ENCODE measurements at places on chromosomes 7 and 10.

DNA sequence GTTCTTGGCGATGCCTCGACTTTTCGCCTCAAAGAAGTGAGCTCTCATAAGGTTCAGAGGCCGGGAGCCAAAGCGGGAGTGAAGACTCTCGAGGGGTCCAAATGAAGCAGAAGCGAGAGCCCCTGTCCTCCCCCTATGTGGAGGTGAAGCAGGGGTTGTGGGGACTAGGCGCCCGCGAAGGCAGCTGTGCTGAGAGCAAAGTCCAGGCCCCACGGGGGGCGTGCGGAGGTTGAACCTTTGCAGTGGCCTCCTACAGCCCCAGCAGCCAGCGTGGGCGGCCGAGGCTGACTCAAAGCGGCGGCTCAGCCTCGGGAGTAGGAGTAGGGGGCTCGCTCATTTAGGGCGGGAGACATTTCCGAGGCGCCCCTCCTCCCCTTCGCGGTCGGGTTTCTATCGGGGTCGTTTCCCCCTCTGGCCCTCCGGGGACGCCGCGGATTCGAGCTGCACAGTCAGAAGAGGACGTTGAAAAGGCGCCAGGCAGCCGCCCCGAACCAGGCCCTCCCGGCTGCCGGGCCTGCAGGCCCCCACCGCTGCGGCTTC, 553 bp upstream of the ADD3 start:
- no peak for DNase-seq

- DNase-seq = no peak
Observed at GRCh38 chr7:105391429-105391828, 2.7 kb upstream of the SRPK2 start.

- no peak for DNase-seq
Observed at GRCh38 chr7:140542228-140542603, 62.9 kb upstream of the MKRN1 start.

DNA sequence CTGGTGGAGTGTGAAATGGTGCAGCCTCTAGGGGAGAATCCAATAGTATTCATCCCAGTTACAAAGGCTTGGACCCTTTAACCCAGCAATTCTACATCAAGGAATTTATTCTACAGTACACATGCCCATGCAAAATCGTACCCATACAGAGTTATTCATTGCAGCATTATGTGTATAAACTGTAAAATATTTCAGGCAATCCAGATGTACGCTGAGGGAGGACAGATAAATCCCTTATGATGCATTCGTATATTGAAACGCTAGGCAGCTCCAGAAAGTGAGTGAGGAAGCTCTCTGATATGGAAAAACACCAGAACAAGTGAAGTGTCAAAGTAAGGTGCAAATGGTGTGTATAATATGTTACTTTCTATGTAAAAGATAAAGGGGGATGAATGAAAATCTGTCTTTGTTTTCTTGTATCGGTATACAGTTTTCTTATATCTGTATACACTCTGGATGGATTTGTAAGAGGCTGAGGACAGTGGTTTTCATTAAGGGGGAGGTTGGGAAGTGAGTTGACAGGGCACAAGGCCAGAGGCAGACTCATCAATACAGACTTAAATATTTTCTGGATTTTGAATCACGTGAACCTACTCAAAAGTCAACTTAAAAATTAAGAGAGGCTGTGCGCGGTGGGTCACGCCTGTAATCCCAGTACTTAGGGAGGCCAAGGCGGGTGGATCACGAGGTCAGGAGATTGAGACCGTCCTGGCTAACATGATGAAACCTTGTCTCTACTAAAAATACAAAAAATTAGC, 17.1 kb downstream of the VWA2 start:
- no peak for DNase-seq

DNA sequence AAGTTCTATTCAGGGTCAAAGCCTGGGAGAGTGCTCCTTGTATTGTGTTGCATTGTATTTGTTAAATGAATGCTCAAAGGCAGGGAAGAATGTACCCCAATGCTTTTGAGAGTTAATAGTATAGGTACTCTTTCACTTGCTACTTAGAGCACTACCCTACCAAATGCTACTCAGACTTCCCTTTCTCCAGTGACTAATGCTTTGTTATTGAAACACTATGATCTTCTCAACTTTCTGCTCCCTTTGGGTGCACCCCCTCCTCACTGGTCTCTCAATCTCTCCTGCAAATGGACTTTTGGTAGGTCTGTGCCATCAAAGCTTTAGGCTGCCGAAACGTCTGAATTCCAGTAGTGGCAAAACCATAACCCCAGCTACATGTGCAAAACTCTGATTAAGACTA, 177.7 kb upstream of the AHR start:
- no peak for DNase-seq

- DNase-seq = no peak
Observed at GRCh38 chr7:130337410-130337971, 7.1 kb upstream of the CPA5 start.

GRCh38 chr10:110442746-110443145, 55.0 kb upstream of the DUSP5 start:
- no peak for DNase-seq

DNA sequence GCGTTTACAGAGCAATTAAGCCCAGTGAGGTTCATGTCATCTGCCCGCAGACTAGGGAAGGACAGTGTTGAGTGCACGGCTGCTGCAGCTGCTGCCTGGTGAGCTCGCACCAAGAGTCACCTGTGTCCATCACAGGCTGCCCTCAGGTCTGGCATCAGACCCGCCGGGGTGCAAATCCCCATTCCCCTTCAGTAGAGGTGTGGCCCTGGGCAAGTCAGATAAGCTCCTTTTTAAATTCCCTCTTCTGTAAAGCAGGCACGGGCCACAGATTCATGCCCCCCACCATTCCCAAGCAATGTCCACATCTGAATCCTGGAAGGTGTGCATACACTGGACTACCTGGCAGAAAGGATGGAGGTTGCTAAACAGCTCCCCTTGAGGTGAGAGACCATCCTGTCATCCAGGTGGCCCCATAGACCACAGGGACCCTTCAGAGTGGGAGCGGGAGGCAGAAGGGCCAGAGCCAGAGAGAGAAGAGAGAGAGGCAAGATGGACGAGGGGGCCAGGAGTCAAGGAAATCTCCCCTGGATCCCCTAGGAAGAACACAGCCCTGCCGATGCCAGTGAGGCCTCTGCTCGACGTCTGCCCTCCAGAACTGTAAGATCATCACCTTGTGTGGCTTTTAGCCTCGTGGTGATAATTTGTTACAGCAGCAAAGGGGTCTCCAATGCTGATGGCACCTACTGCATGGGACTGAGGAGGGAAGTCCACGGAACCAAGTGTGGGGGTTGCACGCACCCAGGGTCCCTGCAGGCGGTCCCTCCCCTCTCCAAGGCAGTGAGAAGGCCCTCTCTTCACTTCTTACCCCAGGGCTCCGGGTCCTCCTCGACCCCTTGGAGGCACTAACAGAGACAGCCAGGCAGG, 168.8 kb downstream of the TCERG1L start:
- no peak for DNase-seq

DNA sequence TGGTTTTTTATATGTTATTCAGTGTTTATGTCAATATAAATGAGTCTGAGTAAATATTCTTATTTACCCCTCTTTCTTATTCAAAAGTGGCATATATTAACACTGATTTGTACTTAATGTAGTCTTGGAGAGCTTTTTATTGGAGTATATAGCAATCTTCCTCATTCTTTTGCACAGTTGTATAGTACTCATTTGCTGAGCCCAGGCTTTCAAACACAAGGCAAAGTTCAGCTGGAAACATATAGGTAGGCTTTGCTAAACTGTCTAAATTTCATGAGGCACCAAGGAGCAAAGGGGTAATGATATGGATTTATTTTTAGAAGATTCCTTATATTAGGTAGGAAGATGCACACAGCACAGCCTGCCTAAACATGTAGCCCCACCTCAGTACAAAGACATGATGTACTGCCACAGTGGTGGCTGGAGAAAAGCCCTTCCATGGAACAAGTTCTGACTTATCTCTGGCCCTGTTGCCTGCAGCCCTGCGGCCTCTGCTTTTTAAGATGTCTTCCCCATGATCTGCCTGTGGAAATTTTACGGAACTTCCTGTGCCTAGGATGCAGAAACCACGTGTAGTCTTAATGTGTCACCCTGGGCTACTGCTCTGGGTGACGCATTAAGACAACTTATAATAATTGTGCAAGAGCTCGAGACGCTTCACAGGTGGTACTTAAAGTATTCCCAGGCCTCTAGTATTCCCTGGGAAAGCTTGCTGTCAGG, 9.6 kb upstream of the PDCD4 start:
- no peak for DNase-seq

GRCh38 chr7:7077945-7078344, 104.4 kb upstream of the C1GALT1 start:
- no peak for DNase-seq

DNA sequence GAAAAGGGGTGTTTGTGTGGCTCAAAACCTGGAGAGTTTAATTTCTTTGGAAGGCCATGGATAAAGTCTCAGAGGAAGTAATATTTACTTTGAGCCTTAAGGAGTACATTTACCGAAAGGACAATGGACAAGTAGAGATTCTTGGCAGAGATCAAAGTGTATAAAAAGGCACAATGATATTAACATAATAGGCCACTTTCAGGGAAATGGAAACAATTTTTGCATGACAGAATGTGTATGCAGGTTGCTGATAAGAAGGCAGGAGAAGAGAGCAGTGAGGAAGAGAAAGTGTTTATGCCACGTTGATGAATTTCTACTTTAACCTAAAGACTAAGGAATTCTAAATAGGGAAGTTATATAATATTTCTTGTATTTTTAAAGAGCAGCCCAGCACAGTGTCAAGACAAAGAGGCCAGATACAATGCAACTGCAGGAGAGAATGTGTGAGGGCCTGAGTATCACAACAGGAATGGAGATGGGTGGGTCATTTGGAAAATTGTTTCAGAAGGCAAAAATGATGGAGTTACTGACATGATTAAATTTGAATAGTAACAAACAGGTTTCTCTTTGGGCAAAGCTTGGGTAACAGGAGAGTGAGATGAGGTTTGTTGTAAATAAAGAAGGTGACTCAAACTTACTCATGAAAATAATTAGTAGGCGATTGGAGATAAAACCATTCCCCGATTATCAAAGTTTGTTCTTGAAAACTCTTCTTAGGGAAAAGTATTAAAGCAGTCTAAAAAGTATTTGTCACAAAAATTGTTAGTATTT, 84.1 kb downstream of the THSD7A start:
- no peak for DNase-seq

- no peak for DNase-seq
Observed at GRCh38 chr7:138890499-138891445, 90.4 kb downstream of the KIAA1549 start.

DNA sequence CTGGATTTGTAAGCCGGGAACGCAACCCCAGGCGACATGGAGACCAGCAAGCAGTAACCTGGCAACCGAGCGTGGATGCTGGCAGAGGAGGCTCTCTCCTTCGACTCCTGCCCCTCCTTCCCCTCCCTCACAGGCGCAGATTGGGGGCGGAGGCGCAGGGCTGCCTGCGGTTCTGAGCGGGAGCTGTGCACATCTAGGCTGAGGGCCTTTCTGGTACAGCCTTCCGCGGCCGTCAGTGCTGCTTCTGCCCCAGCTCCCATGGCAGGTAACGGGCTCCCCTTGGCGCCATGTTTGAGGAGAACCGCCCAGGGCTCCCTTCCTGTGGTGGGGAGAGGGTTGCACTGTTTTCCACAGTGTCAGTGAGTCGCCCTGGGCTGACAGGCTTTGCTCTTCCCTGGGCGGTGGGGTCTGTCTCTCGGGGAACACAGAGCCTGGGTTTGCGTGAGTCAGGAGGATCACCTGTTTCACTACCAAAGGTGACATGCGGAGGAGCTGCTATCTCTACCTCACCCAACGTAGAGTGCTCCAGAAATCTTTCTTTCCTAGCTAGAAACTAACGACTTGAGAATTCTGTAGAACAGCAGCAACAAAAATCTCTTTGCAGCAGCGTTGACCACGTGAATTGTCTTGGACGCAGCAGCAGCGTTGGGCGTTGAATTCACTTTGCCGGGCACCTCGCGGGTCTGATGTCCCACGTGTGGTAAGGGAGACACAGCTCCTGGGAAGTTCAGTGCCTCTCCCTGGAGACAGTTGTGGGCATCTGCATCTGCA, 154.8 kb upstream of the COBL start:
- DNase-seq = peak; percentile 45

- DNase-seq = no peak
Observed at GRCh38 chr7:108307194-108307593, 149.0 kb downstream of the NRCAM start.

DNA sequence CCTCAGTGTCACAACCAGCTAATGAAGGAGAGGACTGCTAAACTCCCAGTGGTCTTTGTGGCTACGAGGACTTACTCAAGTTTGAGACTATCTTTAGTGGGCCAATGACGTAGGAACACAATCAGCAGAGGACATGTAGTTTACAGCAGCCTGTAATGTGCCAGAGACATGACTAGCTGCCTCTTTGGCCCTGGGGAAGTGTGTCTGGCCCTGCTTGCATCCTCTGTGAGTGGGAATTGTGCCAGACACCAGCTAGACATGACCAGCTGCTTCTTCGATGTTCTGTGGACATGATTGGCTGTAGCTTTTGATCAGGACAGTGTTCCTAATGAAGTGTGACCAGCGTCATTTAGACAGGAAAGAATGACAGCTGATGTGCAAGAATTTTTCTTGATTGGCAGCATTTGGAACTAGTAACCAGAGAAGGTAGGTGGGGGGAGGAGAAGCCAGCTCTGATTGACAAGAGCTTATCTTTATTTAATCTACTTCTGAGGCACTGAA, 141.7 kb downstream of the AUTS2 start:
- DNase-seq = no peak

DNA sequence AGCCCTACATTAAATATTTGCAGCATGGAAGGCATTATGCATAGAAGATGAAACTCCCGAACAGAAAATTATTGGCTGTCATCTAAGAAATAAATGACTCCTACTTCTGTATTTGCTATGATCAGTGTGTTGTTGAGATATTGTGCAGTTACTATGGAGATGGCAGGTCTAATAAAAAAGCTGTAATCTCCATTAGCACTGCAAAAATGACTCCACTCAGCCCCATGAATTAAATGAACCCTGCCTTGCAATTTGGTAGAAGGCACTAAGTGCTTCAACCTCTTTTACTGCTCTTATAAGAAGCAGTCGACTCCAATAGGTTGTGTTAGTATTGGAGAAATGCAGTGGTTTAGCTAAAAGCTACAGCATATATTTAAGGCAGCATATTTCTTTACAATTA, 290.0 kb upstream of the PHYHIPL start:
- no peak for DNase-seq

DNA sequence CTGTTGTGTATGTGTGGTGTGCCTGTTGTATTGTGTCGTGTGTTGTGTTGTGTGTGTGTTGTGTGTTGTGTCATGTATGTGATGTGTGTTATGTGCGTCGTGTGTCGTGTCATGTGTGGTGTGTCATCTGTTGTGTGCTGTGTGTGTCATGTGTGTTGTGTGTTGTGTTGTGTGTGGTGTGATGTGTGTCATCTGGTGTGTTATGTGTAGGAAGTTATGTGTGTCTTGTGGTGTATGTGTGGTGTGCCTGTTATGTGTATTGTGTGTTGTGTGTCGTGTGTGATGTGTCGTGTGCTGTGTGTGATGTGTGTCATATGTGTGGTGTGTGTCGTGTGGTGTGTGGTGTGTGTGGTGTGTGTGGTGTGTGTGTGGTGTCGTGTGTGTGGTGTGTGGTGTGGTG, 145.2 kb downstream of the DNAJB6 start:
- no peak for DNase-seq

Measured in nephron progenitor cell (in vitro differentiated cells).